ENCODE measurements at places on chromosomes 5 and 9.

GRCh38 chr5:99348597-99348996 is 419.8 kb upstream of the CHD1 start:
- H3K4me3 ChIP-seq, result no peak overlapping the region
- H3K4me1 ChIP-seq, result no peaks in the 10 kb centered on the region
- H3K27ac ChIP-seq, result no peak overlapping the region
- no peak for DNase-seq
- H3K27me3 ChIP-seq, result no peaks in the 10 kb centered on the region
- H3K36me3 ChIP-seq, result no peaks in the 10 kb centered on the region

DNA sequence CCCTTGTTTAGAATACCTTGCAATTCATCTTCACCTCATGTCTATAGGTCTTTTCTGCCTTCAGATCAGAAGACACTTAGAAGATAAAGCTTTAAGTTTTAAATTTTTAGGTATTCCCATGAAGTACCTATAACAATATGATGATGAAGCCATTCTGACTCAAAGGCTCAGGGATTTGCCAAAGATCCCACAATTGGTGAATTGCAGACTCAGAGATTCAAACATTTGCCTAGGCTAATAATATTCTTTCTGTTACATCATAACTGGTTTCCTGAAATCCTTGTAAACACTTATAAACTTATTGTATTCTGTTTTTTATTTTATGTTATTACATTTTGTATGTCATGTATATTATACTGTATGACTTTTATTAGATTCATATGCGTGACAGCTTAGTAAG is 62.8 kb upstream of the ZFAND5 start:
- no peaks in the 10 kb centered on the region for H3K27me3 ChIP-seq
- no peaks in the 10 kb centered on the region for H3K4me1 ChIP-seq
- H3K4me3 ChIP-seq, result no peak overlapping the region
- no peak for DNase-seq
- no peaks in the 10 kb centered on the region for H3K36me3 ChIP-seq

GRCh38 chr9:101275769-101276250 is 109.0 kb downstream of the BAAT start:
- no peak overlapping the region for H3K4me3 ChIP-seq
- no peaks in the 10 kb centered on the region for H3K36me3 ChIP-seq
- no peak for DNase-seq
- H3K4me1 ChIP-seq, result no peaks in the 10 kb centered on the region

GRCh38 chr5:16736158-16736995 is 119.6 kb upstream of the RETREG1 start:
- H3K27ac ChIP-seq, result no peak overlapping the region
- H3K36me3 ChIP-seq, result no peaks in the 10 kb centered on the region
- H3K27me3 ChIP-seq, result no peaks in the 10 kb centered on the region
- DNase-seq, result no peak

Measured in liver (tissue), 10 donors.